CD4-positive, alpha-beta T cell treated with Interleukin-2 at 100 ng/mL for 4 hours (primary cell): ENCODE measurements at places on chromosomes 2 and 18.

GRCh38 chr2:74373221-74373676 lies 6.9 kb downstream of the DCTN1 start:
- no peak for DNase-seq

GRCh38 chr18:33641141-33641540 lies 63.1 kb downstream of the ASXL3 start:
- DNase-seq, result no peak

GRCh38 chr2:221554769-221555493 lies 17.2 kb downstream of the EPHA4 start:
- DNase-seq, result peak; percentile 19

DNA sequence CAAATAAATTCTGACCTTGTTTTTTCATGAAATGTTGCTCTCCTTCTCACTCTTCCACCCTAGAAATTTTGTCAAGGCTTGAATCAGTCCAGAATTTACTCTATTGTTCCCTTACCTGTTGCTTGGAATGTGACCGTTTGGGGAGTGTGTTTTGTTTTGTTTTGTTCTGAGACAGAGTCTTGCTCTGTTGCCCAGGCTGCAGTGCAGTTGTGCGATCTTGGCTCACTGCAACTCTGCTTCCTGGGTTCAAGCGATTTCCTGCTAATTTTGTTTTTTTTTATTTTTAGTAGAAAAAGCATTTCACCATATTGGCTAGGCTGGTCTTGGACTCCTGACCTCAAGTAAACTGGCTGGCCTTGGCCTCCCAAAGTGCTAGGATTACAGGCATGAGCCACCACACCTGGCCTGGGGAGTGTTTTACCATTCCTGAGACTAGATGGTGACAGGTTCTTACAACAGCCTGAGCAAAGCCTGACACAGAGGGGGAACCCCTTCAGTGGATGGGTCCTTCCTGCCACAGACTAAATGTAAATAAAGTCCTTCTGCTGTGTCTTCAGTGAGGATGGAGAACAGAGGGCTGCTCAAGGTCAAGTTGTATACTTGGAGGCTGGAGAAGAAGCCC lies 52.0 kb downstream of the HAUS1 start:
- peak; percentile 65 for DNase-seq

GRCh38 chr2:104476563-104476988 lies 377.3 kb upstream of the POU3F3 start:
- no peak for DNase-seq

DNA sequence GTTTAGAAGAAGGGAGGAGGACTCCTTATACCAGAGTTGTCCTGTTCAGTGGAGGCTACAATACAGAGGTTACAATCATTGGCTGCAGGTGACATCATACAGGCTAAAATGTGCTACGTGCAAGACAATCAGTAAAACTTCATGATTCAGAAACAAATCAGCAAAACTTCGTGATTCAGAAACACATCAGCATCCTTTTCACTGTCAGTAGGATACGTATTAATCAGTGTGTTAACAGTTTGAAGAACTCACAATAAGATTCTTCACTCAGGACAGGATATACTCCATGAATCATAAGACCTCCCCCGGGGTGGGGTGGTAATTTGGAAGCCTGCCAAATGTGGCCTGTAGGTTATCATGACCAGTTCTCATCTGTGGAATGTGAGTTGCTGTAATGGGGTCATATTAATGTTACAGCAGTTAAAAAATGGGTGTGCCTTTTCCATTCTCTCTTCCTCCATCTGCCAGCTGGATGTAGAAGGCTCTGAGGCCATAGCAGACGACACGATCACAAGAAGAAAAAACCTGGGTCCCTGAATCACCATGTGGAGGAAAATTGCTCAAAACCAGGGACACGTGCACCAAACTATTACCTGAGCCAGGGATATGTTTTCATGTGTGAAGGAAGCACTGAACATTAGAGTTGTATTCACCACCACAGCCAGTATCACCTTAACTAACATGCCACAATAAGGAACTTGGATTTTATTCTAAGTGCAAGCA lies 134.8 kb upstream of the CREB1 start:
- no peak for DNase-seq

GRCh38 chr2:101679801-101680487 lies 17.6 kb upstream of the MAP4K4 start:
- no peak for DNase-seq

DNA sequence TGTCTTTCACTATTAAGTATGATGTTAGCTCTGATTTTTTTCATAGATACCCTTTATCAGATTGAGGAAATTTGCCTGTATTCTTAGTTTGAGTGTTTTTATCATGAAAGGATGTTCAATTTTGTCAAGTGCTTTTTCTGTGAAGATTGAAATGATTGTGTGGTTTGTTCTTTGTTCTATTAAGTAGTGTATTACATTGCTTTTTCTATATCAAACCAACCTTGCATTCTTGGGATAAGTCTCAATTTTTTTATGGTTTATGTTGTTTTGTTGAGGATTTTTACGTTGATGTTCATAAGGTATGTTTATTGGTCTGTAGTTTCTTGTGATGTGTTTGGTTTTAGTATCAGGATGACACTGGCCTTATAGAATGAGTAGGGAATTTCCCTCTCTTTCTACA lies 19.1 kb downstream of the PDK1 start:
- DNase-seq, result no peak

- DNase-seq, result peak; percentile 91
Observed at GRCh38 chr18:63155169-63155852, 164.3 kb downstream of the BCL2 start.

- no peak for DNase-seq
Observed at GRCh38 chr2:232581725-232582124, 31.2 kb downstream of the EIF4E2 start.

DNA sequence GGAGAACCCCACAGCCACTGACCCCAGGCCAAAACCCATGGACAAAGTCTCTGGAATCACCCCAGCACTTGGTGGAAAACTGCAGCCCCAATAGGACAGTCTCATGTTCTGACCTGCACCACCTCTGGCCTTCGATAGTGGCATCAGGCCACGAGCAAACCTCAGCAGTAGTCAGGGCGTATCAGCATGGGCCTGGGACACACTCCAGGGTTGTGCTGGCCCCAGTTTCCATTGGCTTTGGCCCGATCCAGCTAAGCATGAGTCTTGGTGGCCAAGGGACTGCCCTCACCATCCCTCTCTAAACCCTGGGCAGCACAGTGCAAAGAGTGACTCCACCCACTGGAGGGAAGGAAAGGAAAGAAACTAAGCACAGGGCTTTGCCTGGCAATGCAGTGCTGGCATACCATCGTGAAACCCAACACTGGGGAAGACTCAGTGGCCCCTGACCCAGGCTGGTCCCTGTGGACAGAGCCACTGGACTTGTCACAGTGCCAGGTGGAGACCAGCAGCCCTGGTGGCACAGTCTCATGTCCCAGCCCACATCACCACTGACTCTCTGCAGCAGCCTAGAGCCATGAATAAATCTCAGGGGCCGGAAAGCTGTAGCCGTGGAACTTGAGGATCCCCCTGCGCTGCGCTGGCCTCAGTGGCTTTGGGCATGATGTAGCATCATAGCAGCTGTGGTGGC lies 46.3 kb downstream of the ZNF519 start:
- no peak for DNase-seq

DNA sequence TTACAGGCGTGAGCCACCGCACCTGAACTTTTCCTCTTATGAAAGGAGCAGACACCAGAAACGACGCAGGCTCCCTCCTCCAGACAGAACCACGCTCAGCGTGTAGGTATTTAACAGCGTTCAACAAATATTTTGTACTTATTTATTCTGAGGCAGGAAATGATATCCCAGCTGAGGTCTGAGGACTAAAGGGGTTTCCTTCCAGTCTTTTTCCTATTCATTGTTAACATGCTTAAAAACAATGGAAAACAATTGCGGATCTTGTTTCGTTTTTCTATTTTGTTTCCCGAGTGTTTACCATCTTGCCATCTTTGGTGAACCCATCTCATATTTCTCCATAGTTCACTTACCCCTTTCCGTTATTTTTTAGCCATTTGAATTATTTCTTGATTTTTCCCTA lies 43.7 kb upstream of the FOSL2 start:
- no peak for DNase-seq

DNA sequence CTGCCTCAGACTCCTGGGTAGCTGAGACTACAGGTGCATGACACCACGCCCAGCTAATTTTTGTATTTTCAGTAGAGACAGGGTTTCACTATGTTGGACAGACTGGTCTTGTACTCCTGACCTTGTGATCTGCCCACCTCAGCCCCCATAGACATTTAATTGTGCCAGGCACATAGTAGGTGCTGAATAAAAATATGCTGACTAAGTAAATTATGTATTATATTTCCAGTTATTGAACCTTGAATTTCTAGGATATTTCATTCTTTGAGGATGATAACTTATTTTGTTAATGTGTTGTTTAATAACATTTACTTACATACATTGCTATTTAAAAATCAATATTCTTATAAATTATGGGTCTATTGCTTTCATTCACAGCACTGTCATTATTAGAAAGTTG lies 190.4 kb upstream of the LRRTM4 start:
- DNase-seq, result no peak

DNA sequence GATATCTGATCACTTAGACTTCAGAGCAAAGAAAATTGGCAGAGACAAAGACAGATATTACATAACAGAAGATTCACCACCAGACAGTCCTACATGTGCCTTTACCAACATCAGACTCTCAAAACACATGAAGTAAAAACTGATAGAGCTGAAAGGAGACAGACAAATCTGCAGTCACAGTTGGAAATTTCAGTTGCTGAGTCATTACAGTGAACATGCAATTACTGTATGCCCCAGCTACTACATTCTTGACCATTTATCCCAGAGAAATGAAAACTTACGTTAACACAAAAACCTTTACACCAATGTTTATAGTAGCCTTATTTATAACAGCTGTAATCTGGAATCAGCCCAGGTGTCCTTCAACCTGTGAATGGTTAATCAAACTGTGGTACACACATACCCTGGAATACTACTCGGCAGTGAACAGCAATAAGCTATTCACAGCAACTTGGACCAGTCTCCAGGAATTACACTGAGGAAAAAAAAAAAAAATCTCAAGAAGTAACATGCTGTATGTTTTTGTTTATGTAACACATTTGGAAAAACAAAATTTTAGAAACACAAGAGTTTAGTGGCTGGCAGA lies 7.5 kb upstream of the SCLY start:
- no peak for DNase-seq

GRCh38 chr2:102141970-102142828 lies at the start of gene IL1R1:
Gene IL1R1 (plus strand): TSS chr2:102142746. CDS start chr2:102157725, 14,979 bp downstream.
- no peak for DNase-seq

DNA sequence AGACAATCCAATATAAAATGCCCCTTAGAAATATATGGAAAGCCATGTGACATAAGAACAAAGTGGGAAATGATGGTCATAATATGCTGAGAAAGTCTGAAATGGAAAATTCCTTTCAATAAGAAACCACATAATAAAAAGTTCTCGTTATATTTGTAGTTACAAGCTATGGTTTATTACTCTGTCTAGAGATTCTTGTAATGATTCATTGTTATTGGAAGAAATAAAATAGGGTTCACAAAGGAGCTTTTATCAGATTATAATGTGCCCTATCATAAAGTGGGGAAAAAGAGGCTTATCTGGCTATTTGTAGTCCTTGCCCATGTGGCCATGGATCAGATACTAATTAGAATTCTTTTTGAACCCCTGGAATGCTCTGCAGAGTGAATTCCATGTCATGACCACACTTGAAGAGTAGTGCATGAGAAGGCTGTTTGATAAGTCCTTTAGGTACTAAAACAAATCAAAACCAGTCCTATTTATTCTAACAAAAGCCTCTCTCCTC lies 420.7 kb upstream of the NRP2 start:
- DNase-seq, result no peak
